ENCODE measurements at places on chromosomes 5 and 9.

DNA sequence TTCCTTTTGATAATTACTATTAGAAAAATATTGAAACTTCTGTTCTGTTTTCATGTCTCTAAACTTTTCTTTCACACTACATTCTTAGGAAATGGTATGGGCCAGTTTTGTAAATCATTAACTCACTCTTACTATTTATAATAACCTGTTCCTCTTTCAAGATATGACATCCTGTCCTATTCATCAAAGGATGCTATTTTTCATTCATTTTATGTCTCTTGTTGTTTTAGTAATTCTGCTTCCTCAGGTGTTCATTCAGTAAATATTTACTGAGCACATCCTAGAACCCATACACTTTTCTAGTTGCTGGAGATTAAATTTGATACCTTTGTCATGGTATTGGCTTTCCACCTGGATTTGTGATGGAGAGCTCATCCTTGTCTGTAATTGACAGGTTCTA is 58.0 kb downstream of the GDA start:
- DNase-seq, result no peak

- DNase-seq, result no peak
Observed at GRCh38 chr9:3509926-3510325, 15.9 kb downstream of the RFX3 start.

DNA sequence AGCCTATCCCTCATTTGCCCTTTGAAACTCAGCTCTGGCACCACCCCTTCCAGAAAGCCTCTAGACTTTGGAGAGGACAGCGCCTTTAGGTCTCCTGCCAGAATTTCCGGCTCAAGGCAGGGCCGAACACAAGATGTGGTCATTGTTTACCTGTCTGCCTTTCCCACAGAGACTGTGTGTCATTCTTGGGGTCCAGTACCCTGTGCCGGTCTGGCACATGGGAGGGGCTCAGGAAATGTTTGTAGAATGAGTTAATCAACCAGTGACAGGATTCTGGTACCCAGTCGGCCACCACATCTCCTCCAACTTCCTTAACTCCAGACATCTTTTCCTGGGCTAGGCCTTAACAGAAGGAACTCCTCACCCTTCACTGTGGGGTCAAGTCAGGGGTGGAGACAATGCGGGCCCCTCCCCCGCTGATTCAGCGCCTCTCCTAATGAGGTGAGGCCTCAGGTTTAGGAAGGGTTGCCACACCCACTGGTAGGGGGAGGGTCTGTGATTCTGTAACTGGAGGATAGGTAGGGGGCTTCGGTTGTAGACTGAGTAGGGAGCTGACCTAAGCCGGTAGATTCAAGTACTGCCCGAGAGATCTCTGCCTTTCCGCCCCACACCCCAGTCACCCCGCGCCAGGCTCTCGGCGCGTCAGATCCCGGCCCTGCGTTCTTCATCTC is 29.3 kb downstream of the PCDH1 start:
- peak; percentile 88 for DNase-seq

- no peak for DNase-seq
Observed at GRCh38 chr9:121294866-121295661, 27.1 kb downstream of the GSN start.

DNA sequence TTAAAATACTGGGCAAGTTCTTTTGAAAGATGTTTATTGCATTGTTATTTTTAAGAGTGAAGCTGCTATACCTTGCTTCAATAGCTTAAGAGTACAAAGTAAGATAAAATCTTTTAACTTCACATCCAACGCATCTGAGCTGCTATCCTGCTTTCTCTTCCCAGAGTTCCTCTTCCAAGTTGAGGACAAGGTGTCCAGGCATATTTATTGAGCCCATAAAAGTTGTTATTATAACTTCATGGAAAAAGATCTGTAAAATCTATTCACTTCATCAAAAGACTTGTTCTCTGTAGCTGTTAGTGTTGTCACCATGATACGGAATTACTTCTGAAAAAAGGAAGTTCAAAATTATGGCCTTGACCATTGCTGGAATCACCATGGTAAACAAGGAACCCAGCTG is 306.2 kb upstream of the ELAVL2 start:
- DNase-seq, result no peak

- DNase-seq, result no peak
Observed at GRCh38 chr9:126457175-126457547, 130.5 kb downstream of the MVB12B start.

DNA sequence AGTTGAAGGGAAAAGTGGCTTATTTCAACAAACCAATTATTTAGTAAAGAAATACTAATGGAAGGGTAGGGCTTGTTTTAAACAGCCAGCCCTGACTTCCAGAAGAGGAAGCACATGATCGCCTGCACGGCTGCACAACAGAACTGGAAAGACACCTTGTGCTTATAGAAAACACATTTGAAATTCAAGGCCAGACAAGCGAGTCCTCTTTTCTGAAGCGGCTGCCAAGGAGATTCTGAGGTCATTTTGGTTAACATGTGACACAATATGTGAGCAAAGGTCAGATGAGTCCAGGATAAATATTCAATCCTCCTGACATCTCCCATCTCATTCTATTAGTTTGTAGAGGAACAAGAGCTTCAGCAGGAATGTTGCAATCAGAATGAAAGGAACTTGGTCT is 461.4 kb upstream of the ST8SIA4 start:
- DNase-seq, result no peak

DNA sequence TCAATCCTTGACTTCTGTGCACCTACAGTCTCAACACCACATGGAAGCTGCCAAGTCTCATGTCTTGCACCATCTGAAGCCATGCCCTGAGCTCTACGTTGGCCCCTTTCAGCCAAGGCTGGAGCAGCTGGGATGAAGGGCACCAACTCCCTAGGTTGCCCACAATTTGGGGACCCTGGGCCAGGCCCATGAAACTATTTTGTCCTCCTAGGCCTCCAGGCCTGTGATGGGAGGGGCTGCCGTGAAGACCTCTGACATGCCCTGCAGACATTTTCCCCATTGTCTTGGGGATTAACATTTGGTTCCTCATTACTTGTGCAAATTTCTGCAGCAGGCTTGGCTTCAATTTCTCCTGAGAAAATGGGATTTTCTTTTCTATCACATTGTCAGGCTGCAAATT is 285.1 kb downstream of the DTWD2 start:
- no peak for DNase-seq

DNA sequence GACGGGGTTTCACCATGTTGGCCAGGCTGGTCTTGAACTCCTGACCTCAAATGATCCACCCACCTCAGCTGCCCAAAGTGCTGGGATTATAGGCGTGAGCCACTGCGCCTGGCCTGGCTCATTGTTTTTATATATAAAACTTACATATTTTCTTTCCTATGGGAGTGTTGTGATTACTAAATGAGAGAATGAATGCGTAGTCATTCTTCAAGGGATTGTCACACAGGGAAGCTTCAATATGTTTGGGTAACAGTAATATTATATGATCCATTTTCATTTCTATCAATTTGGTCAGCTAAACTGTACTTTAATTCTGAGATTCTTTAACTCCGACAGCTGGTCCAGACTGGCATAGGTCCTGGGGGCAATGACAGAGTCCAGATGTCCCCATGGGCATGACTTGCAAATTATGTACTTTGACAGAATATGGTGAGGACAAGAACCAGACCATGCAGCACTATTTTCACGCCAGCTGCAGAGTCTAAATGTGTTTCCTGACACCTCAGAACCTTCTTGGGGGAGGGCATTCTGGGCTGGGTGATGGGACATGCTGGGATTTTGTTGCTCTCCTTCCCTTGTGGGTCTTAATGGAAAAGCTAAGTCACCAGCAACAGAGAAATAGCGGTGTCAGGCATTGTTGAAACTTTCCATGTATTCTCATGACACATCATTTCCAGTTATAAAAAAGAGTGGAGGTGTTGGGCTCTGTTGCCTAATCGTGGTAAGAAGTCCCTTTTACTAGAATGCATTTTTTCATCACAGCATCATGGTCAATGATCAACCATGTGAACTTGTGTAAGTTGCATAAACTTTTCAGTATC is 40.9 kb upstream of the TNC start:
- DNase-seq, result peak; percentile 44

GRCh38 chr9:5025416-5025815 is 40.3 kb downstream of the JAK2 start:
- DNase-seq, result no peak

- DNase-seq, result no peak
Observed at GRCh38 chr5:6106756-6107155, 271.6 kb downstream of the MED10 start.

GRCh38 chr9:137168573-137168903 is 1.3 kb downstream of the LRRC26 start:
- DNase-seq, result no peak

- DNase-seq, result no peak
Observed at GRCh38 chr5:116524966-116525365, 49.7 kb downstream of the SEMA6A start.

GRCh38 chr5:6843821-6844220 is 130.6 kb downstream of the TENT4A start:
- DNase-seq, result no peak

- no peak for DNase-seq
Observed at GRCh38 chr9:74645007-74645639, 148.0 kb downstream of the RORB start.

- DNase-seq, result no peak
Observed at GRCh38 chr5:44862808-44863207, 54.1 kb downstream of the MRPS30 start.
